ENCODE measurements at places on chromosomes 1 and 21. TPM values are rescaled to one million over a fixed set of nuclear protein-coding genes. Genes with fewer than 3 reads are reported as not detected.

CFAP74 gene
- 0.23 TPM for total RNA-seq

GTF2B gene
- 43.8 TPM for total RNA-seq

LGR6 gene
- total RNA-seq, result 1.6 TPM

GNG12 gene
- total RNA-seq, result 81.9 TPM

AGT gene
- total RNA-seq, result 17.0 TPM

EPS8L3 gene
- total RNA-seq, result 0.41 TPM

PRAMEF1 gene
- total RNA-seq, result not detected
